ENCODE measurements at places on chromosomes 6 and 20.
A peak's percentile ranks its signal among the peaks of the same experiment; 100 is the strongest.

DNA sequence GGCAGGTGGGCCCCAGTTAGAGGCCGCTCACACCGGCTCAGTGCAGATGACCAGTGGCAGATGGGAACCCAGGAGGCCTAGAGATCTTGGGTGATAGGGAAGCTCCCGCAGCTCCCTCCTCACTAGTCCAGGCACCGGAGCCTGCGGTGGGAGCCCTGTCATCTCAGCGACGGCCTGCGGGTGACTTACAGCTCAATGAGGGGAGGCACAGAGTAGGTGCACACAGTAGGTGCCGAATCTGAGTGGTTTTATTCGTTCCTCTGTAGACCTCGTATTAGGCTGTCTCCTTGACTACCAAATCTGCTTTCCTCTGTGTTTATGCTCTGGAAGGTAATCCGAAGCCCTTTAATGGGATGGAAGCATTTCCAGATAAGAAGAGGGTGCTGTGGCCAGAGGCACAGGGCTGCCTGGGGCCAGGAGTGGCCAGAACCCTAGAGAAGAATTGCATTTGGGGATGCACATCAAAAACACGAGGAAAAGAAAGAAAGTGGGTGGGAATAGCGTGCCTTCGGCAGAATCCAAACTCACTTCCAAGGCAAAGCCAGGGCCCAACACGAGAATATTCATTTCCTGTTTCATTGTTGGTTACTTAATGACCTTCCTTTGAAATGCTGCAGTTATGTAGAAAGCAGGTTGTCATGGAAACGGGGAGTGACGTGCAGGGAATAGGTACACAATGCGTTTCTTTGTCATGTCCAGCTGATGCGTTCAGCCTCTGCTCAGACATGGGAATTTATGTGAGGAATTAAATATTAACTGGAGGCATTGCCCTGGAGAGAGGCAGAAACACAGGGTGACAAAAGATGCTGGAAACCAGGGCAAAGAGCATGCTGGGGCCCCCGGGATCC is 24.7 kb downstream of the MYT1 start:
- peak; percentile 46 for DNase-seq

DNA sequence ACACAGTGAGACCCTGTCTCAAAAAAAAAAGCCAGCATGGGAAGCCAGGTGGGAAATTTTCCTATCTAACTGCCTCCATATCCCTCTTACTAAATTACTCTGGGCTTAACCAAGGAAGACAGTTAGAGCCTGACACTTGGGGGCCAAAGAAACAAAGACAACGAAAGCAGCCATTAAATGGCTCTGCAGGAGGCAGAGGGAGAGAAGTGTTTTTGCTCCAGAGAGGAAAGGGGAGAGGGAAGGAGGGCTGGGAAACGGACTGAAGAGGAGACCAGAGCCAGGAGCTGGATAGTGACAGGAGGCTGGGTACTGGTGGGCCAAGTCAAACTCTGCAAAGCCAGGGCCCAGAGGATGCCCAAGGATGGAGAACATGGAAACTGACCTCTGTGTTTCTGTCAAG is 10.7 kb upstream of the TGIF2 start:
- DNase-seq: no peak

DNA sequence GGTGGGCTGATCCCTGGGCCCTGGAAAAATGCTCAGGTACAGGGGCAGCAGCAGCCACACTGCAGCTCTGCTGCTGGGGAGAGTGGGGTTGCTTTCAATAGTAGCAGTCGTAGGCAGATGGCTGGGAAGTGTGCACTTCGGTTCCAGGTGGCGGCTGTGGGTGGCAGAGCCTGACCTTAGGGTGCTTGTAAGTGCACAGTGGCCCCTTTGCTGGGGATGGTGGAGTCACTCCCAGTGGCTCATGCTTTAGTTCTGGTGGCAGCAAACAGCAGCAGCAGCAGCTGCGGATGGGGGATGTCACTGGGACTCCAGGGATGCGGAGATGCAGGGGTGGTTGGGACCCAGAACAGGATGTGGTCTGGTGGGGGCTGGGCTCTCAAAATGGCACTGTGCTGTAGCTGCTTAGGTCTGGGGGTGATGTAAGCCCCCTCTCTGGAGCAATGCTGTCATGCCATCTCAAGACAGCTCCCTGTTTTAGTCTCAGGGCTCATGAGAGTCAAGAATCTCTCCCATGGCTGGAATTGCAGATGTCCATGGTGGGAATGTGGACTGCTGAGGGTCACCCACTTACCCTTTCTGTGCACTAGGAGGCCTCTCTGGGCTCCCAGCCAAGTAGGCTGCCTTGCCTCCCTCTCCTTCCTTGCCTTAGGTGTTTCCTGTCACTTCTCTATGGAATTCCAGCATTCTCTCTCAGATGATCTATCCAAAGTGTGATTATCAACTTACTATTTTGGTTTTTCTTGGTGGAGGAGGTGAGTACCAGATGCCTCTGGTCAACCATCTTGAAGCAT is 146.7 kb upstream of the SLC22A23 start:
- peak; percentile 48 for DNase-seq

- no peak for DNase-seq
These were observed 39.6 kb upstream of the NELFCD start for GRCh38 chr20:58941471-58941870.

DNA sequence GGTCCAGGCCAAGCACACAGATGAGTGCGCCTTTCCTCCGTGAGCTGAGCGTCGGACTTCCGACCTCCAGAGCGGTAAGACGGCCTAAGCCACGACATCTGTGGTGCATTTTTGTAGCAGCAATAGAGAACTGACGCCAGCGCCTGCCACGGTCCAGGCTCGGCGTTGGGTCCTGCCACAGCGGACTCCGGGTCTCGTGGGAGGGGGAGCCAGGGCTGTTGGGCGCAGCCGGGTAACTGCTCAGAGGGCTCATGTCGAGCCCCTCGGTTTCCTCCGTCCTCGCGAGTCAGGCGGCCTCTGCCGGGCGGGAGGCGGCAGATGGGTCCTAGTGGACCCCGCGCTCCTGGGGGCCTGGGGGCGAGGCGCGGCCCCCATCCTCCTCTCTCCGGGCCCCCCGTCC is 216.1 kb downstream of the QKI start:
- no peak for DNase-seq

- DNase-seq: no peak
These were observed 33.0 kb downstream of the GHRH start for GRCh38 chr20:37228656-37229055.

DNA sequence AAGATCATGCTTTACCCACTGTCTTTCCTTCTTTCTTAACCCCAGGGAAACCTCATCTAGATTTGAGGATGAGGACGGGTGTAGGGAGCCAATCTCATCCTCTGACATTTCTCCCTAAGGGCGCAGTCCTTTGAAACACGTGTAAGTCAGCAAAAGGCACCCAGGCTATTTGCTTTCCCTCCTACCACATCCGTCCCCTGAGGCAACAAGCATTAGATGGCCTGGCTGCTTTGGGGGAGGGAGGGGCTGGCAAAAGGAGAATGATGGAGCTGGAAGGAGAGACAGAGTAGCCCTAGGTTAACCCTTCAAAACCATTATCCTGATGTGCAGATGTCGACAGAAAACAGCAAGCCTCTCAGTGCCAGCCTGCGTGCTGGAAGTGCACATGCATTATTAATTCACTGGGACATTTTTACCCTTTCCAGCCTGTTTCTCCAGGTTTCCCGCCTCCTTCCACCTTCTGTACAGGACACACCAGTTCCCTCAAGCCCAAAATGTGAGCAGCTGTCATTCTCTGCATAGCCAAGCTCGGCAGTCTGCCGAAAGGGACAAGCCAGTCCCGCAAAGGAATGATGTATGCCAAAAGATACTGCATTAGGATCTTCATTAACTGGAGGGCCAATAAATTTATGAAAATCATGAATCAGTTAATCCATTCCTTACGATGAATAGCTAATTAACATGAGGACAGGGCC is 547.2 kb downstream of the CD83 start:
- DNase-seq: peak; percentile 61

DNA sequence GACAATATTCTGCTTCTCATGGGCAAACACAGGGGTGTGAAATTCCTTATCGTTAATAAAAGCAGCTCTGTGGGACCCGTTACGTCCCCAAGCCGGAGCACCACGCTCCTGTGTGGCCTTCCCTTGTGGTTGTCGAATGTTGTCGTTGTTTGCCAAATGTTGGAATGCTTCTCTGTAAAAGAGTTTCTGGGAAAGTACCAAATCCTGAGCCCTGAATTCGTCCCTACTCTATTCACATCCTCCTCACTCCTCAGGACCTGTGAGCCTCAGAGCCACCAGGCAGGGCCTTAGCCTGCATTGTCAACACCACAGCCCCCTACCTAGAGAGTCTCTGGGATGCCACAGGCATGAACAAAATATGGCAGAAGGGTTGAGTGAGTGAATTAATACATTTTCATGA is 64.0 kb downstream of the THBS2 start:
- DNase-seq: no peak

DNA sequence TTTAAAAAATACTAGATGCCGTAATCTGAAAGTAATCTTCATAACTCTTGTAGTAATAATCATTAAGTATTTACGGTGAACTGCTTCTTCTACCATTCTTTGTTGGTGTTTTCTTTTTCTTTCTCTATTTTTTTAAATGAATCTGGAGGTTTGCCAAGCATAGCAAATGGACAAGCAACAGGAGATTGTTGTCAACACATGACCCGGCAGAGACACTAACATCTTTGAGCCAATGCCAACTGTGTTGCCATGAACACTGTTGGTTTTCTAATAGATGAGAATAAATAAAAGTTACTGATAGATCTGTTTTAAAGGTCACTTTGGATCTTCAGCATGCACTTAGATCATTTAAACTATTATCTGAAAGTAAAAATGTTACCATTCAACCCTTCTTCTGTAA is 523.6 kb upstream of the EYS start:
- DNase-seq: no peak

- peak; percentile 61 for DNase-seq
These were observed 43.1 kb downstream of the CD109 start for GRCh38 chr6:73739096-73739495.

DNA sequence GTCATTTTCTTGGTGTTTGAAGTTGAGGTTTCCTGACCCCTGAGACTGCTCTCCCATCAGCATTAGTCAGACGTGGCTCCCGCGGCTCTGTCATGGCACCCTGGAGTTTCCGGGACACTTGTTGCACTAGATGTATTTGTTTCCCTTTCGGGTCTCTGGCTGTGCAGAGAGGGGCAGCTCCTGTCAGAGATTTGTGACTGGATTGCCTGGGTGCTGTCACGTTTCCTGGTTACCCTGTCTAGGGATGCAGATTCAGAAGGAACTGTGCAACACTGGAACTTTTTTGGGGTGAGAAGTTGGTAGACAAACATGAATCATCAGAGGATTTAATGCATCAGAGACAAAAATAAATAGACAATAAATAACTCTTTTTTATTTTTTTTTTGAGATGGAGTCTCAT is 431.8 kb upstream of the MAN1A1 start:
- DNase-seq: no peak

DNA sequence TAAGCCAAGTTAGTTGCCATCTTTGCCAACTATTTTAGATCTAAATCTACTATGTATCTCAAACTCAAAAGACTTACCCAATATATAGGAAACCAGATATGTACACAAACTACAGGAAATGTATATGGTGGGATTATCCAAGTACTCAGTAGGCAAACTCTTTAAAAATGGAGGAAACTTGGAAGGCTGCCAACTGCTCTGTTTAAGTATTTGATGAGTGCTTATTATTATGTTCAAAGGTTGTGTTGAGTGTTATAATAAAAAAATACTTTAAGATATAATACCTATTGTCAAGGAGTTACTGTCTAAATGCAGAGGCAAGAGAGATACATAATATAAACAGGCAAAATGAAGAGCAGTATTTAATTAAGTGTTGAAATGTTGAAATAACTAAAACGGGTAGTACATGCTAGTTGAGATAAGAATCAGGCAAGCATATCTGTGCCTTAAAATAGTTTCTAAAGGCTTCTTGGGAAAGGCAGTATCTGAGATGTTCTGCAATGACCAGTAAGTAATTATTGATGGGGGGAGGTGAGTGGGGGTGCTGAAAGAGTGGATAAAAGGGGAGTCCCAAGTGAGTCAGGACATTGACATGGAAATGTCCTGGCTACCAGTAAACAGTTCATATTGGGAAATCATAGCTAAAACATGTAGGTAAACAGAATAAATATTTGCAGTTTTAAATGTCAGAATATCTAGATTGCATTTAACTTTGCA is 6.5 kb upstream of the DST start:
- peak; percentile 53 for DNase-seq

DNA sequence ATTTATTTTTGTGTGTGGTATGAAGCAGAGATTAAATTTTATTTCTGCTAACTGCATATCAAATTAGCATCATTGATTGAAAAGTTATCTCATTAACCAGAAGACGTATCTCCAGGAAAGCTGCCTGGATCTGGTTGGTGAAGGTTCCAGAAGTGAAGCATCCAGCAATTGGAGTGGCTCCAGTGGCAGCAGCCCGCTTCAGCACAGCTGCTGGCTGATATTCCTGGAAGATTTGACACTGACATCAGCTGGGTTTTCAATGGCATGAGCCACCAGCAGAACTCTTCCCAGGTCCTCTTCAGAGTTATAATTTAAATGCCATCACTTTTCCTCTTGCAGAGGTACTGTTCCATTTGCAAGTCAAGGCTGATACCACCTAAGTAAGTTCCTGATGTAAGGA is 363.5 kb downstream of the BCKDHB start:
- no peak for DNase-seq

- no peak for DNase-seq
These were observed 458.9 kb downstream of the EYS start for GRCh38 chr6:65248101-65248610.

GRCh38 chr20:32218156-32218900 is 10.6 kb downstream of the POFUT1 start:
- no peak for DNase-seq

- no peak for DNase-seq
These were observed 71.8 kb upstream of the PHACTR2 start for GRCh38 chr6:143605906-143606521.

DNA sequence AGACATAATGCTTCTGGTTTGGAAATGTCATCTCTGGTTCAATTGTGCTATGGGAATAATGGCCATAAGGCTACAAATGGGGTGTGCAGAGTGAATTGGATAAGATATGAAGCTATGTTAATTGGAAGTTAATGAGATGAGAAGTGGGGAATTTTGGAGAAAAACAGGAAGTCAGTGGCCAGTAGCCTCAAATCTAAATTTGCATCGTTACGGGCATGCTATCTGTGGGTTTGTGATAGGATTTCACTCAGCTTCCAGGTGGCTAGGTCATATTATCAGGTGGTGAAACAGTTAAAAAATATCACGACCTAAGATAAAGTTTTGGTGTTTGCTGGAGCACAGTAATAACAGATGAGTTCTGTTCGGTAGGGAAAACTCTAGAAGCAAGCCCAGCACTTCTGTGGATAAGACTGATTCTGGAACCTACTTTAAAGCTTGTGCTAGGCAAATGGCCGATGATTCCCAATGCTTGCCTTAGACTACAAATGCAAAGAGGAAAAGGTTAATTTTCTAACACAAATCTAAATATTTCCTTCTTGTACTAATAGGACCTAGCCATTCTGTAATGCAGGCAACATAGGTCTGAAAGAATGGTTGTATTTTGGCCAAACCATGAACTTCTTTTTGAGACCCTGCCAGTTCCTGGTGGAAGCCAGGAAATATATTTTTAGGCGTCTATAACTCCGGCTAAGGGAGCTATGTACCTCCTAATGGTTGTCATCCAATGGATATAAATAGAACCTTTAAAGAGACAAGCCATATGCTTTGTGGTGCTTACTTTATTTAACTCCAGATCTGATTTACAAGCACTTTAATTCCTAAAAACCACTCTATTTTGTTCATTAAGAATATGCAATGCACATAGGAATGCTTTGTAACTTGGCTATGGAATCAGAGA is 111.0 kb downstream of the PLCB1 start:
- DNase-seq: no peak

Data from epithelial cell of esophagus (primary cell).